HFFc6 (cell line): ENCODE measurements at places on chromosomes 11 and 22. TPM values are rescaled to one million over a fixed set of nuclear protein-coding genes. Genes with fewer than 3 reads are reported as not detected.

GRCh38 chr11:71305041-71305440, 52.7 kb upstream of the SHANK2 start:
- no peak for DNase-seq

DNA sequence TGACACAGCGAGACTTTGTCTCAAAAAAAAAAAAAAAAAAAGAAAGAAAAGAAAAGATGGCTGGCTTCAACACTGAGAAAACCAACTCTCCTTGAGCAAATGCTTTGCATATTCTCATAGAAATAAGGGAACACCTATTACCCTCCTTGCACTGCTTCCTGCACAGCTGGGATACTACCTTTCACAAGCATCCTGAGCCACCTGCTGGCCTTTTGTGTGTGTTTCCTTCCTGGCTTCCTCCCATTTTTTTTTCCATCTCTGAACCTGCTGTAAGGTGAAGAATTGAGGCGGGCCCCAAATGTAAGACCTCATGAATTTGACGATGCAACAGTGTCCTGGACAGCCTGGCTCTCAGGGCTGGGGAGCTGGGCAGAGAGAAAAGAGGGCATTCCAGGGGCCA, 1.9 kb upstream of the RFPL3 start:
- no peak for DNase-seq

DNA sequence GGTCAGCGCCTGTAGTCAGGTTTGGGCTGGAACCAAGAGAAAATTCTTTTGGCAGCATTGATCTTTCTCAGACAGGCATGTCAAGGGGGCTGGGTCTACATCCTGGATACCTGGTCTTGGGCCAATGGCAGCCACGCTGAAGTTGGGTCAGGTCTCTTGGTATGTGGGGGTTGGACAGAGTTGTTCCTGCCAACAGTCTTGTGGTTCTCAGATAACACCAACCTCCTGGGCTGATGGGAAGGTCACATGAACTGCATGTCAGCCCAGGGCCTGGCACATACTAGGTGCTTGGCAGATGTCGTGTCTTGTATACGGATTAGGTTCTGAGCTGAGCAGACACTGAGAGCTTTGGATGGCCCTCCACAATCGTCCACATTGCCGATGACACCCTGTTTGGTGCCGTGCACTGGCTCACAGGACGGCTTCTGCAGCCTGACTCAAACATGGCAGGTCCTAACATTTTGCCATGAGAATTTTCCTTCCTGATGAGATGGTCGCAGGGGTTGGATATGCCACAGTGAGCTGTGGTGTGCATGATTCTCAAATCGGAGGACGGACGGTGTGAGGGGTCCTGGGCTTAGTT, 42.0 kb downstream of the FBLN1 start:
- no peak for DNase-seq

DNA sequence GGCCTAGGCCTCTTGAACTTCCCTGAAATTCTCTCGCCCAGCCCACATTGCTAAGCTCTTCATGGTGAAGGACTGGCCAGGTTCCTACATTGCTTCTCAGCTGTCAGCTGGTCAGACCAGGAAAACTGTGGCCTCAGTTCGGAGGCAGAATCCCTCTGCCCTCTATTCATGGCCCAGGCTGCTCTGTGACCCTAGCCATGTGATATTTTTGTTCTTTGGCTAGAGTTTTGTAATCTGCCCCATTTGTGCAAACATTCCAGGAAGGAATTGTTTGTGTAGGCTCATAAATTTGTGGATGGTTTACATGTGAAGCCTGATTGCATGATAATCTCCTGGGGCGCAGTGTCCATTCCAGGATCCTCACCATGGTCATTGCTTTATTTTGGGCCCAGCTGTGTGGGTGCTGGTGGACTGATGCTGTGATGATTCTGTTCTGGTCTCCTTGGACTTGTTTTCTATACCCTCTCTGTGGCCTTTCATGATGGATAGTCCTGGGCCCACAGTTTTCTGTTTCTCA, 149.1 kb upstream of the E2F8 start:
- DNase-seq, result no peak

DNA sequence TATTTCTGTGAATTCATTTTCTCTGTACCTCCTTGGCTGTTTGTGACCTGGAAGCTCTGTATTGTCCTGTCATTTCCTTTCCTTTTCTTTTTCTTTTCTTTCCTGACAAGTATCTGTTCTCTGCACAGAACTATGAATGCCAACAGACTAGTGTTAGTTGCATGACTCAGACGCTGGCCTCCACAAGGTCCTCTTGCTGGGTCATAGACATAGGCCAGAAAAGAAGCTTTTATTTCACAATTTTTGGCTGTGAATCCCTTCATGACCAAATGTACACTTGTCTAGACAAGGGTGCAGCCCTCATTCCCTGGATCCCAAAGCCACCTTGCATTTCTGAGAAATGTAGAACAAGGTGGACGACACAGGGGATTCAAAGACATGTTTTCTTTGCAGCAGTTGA, 104.1 kb upstream of the MTNR1B start:
- DNase-seq, result peak; percentile 15

- DNase-seq, result no peak
These were observed 44.7 kb downstream of the IRAG1 start for GRCh38 chr11:10648871-10649270.

GRCh38 chr11:79388201-79388600, 52.6 kb downstream of the TENM4 start:
- no peak for DNase-seq

GRCh38 chr11:121711236-121711635, 258.5 kb upstream of the SORL1-AS1 start:
- no peak for DNase-seq

DNA sequence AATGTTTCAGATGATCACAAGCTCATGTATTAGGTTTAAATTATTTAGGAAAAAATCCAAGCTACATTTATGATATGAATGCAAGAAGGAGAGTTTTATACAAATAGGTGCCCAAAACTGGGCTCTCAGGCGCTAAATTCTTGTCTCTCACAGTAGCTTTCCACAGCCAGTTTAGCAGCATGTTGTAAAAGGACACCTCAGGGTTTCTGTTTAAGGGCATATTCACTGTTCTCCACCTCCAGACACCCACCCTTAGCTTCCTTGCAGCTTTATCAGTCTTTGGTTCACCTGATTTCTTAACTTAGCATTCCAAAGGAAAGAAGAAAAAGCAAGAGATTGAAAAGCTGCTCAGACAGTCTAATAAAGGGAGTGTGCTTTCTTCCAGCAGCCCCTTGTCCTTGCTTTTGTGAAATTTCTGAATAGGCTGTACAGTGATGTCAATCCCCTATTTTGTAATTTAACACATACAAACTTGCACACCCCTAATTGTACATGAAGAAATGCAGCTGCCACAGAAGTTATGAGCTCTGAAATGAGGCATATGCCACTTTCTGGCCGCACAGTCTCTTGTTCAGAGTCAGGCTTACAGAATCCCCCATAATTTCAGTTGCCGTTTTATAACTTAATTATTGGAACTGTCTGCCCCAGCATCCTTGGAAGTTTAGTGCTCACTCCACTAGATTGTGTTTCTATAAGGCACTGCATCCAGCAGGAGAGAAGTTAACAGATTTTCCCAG, 262.1 kb downstream of the DDX10 start:
- no peak for DNase-seq

- no peak for DNase-seq
These were observed 9.4 kb downstream of the LZTR1 start for GRCh38 chr22:20991252-20992055.

DNA sequence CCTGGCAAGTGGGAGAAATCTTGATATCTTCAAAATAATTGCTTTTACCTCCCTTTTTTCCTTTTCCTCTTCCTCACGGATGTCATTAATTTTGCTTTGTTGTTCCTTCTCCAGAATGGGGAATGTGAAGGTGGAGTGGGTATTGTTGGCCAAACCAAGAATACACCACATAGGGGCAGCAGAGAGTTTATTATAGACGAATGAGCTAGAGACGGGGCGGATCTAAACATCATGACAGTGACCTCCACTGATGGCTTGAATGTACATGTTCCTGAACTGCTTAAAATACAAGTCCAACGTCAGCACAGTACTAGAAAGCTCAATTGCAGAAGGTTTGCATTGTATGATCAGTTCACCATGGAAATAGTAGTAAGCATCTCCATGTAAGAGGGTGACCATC, 122.3 kb upstream of the SNX19 start:
- peak; percentile 16 for DNase-seq

- peak; percentile 65 for DNase-seq
These were observed 52.0 kb upstream of the THY1 start for GRCh38 chr11:119474682-119475596.

DNA sequence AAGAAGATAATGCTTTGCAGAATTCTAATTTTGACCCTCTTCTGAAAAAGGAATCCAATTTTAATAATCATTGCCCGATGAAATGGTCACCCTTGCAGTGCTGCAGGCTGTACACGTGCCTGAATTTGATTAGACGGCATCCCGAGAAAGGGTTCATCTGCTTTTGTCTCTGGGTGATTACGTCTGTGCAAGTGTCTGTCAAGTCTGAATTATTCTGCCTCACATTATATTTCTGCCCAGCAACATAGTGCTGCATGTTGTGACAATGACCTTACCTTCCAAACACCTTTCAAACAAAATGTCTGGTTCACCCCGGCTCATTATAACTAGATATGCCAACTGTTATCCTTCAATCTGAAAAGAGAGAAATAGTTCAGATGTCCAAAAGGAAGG, 164.1 kb downstream of the MAML2 start:
- no peak for DNase-seq

DNA sequence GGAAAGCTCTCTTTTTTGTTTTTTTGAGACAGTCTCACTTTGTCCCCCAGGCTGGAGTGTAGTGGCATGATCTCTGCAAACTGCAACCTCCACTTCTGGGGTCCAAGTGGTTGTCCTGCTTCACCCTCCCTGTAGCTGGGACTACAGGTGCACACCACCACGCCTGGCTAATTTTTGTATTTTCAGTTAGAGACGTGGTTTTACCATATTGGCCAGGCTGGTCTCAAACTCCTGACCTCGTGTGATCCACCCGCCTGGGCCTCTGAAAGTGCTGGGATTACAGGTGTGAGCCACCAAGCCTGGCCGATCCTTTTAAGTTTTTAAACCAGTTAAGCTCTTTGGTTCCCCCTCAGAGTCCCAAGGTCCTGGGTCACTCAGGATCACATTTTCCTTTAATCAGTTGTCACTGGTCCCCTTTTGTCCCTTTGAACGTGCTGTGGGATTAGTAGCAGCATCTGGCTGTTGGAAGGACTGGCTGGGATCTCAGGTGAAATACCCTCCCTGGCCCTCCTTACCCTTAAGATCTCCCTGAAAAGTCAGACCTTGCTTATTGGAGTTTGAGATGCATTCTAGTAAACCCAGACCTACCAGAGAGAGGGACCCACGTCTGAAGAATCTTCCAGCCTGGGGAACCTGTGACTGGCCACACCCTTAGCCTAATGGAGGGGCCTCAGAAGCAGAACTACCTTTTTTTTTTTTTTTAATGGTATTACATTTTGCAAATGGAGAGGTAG, 8.1 kb downstream of the MALAT1 start:
- DNase-seq, result peak; percentile 92

GRCh38 chr11:96282625-96283220, 60.3 kb downstream of the MAML2 start:
- no peak for DNase-seq

GRCh38 chr22:23036684-23037428, 33.5 kb upstream of the GNAZ start:
- DNase-seq, result peak; percentile 64

DNA sequence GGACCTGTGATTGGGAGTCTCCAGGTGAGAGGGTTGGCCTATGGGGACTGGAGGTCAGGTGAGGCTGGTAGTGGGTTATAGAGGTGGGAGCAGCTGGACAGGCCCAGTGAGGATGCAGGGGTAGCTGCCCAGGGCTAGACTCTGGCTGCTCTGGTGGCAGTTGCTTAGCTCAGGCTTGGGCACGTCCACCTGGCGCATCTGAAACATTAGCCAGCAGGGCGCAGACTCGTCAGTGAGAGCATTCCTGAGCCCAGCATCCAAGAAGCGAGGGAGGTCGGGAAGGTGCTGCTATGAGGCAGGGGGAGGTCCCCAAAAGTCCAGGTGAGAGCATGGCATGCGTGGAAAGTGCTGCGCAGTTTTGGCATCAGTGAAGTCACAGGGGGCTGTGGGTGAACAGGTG, 3.5 kb upstream of the GGT1 start:
- DNase-seq, result no peak

- DNase-seq, result no peak
These were observed 20.8 kb downstream of the TUBGCP6 start for GRCh38 chr22:50224071-50224470.

DNA sequence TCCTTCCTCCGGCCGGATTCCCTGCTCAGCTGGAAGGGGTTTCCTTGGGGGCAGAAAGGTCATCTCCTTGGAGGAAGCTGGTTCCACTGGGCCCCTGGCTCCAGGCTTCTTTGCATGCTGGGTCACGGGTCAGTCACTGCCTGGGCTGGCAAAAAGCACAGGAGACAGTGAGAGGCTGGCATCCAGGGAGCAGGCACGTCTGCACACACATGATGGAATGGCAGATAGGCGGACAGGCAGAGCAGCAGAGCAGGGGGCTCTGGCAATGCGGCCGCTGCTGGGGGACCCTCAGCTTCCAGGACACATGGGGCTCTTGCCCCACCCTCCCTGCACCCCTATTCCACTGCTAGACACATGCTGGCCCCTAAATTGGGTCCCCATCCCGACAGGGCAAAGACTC, 40.4 kb downstream of the C11orf58 start:
- no peak for DNase-seq

GRCh38 chr22:49286181-49286760, 541.4 kb downstream of the BRD1 start:
- DNase-seq, result no peak

- DNase-seq, result peak; percentile 20
These were observed 11.2 kb upstream of the BID start for GRCh38 chr22:17785185-17786184.

DNA sequence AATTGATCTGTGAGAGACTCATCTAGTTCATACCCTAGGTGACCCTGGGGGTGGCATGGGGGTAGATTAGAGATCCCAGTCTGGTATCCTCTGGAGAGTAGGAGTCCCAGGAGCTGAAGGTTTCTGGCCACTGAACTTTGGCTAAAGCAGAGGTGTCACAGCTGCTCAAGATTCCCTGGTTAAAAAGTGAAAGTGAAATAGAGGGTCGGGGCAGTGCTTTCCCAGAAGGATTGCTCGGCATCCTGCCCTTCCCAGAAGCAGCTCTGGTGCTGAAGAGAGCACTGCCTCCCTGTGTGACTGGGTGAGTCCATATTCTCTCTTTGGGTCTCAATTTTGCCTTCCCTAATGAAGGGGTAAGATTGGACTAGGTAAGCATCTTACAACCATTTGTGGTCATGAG, 653 bp downstream of the IL18BP start:
- DNase-seq, result no peak

The VWCE gene
- 0.64 to 1.0 TPM (median 0.66 TPM) in 3 replicates for total RNA-seq

The MMP1 gene
- 554 to 1,218 TPM (median 714 TPM) in 3 replicates for total RNA-seq

The PDE2A gene
- total RNA-seq, result 0.43 TPM in 1 of 3 replicates, not detected in the others

The OTOG gene
- not detected in 3 replicates for total RNA-seq

The HEPN1 gene
- total RNA-seq, result not detected in 3 replicates

The CHRM1 gene
- total RNA-seq, result not detected in 3 replicates

The VSIG2 gene
- 0.14 TPM in 1 of 3 replicates, not detected in the others for total RNA-seq

The MMP8 gene
- total RNA-seq, result not detected in 3 replicates

The TMEM121B gene
- 0.05 to 0.08 TPM (median 0.05 TPM) in 3 replicates for total RNA-seq

The NTM gene
- 15.8 to 21.3 TPM (median 20.6 TPM) in 3 replicates for total RNA-seq

The ADM2 gene
- 1.0 to 3.9 TPM (median 3.6 TPM) in 3 replicates for total RNA-seq

The LMNTD2 gene
- total RNA-seq, result 0.37 and 1.6 TPM in 2 replicates
